ENCODE measurements at places on chromosomes 5 and 9.

DNA sequence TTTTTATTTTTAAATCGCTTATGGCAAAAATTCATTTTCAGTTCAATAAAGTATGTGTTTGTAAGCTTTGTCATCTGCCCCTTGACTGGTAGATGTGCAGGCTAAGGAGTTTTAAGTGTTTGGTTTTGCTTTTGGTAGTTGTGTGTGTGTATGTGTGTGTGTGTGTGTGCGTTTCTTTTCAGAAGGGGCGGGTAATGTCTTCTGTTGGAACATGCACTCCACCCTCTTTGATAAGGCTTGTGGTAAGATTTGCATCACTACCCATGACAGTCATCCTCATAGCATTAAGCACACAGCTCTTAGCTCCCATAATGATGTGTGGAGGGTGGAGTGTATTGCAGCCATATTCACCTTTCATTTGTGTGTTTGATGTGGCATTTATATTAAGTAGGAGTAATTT is 92.1 kb upstream of the FSD1L start:
- no peak for DNase-seq

GRCh38 chr5:65247594-65247993 is 234.1 kb downstream of the ADAMTS6 start:
- no peak for DNase-seq

GRCh38 chr9:122212473-122213004 is 16.2 kb downstream of the LHX6 start:
- no peak for DNase-seq

DNA sequence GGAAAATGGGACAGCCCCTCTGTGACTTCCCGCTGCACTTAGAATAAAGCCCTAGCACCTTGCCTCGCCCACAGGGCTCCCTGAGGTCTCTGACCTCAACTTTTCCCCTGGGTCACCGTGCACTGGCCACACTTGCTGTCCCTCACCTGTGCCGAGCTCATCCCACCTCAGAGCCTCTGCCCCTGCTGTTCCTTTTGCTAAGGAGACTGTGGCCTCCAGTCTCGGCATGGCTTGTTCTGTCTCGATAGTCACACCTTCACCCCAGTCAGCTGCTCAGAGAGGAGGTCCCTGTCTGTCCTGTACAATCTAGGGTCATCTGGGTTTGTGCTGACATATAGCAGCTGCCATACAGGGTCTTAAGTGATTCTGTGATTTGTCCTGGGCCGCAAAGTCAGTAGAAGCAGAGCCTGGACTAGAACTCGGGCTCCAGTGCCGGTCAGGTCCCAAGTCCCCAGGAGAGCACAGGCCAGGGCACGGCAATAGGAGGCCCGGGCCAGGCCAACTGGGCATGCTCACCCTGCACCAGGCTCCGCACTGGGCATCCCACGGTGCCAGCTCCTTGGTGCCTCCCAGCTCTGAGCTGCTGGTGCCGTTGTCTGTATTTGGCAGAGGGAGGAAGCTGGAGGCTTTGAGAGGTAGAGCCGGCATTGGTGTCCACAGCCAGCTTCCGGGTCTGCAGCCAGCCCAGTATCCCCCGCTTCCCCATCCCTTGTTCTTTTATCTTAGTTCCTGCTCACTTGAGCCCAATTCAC is 35.2 kb downstream of the NCS1 start:
- no peak for DNase-seq

DNA sequence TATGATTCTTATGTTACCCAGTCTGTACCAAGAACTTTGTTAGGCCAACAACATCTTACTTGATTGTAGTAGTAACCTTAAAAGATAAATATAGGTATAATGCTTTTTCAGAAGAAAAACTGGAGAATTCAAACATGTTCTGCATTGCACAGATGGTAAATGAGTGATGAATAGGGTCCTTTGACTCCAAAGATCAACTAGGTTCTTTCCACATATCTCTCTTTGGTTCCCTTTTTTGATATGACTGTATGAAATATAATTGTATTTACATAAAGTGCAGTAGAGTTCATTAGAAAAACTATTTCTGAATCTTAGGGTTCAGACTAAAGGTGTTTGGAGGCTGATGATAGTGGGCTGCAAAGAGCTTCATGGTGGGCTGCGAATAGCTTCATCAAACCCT is 150.5 kb upstream of the CDKN2B start:
- no peak for DNase-seq

GRCh38 chr5:54678737-54679136 is 161.2 kb downstream of the SNX18 start:
- DNase-seq, result no peak

DNA sequence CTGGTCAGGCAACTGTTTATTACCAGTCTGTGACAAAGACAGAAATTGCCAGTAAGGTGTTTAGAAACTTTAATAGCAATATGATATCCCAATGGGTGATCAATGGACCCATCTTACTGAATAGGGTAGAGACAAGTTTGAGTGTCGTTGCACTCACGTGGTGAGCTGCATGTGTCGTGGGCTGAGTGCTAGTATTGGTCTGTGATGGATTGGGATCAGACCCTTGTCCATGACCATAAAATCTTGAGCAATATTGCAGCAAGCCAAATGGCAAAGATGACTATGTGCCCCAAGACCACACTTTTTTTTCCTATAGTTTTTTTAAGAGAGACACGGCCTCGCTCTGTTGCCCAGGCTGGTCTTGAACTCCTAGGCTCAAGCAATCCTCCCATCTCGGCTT is 114.5 kb downstream of the PALM2AKAP2 start:
- no peak for DNase-seq

DNA sequence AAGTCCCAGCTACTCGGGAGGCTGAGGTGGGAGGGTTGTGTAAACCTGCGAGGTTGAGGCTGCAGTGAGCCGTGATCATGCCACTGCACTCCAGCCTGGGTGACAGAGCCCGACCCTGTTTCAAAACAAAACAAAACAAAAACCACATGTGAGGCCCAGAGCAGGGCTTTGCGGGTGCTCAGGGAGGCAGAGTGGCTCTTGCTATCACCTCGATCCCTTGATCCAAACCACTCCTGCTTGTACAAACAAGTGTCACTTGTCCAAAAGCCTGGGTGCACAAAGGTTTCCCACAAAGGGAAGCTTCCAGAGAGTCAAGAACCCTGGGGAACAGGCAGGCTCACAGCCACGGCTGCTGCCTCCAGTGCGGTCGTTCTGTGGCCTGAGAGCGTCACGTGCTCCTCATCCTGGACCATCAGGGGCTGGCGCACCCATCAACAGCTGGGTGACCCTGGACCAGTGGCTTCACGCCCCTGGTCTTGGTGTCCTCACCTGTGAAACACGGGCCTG is 162.7 kb downstream of the C9orf50 start:
- DNase-seq, result no peak

DNA sequence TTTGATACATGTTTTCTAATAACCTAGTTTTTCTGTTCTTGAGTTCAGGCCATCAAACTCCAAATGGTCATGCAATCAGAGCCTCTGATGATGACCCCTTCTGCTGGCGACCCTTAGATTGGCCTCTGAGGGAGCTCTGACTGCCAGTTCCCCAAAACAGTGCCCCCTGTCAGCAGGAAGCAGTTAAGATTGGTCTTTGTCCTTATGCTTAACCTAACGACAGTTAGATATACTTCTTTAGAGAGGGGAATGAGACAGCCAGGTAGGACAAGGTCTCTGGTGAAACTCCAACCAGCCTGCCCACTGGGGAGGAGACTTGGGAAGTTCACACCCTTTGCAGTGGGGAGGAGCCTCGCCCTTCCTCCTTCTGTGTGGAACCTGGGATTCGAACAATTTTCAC is 390.4 kb upstream of the KIF2A start:
- DNase-seq, result no peak

GRCh38 chr9:114316605-114317230 is 6.2 kb upstream of the ORM1 start:
- DNase-seq, result no peak

- no peak for DNase-seq
Observed at GRCh38 chr5:134403951-134404350, 7.7 kb downstream of the CDKN2AIPNL start.

GRCh38 chr9:131246618-131247017 is 29.7 kb downstream of the FAM78A start:
- no peak for DNase-seq

DNA sequence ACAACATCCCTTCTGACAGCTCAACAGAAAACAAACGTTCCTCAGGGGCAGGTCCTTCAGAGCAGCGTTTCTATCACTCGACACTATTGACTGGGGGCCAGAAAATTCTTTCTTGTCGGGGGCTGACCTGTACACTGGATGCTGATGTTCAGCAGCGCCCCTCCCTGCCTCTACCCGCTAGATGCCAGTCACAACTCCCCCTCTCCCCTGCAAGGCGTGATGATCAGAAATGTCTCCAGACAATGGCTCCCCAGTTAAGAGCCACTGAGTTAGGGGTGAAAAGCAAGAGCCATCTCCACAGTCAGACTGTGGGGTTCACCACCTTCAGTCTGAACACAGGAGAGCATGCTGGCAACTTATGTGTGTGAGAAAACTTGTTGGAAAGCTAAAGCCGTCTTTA is 39.8 kb downstream of the SERINC5 start:
- no peak for DNase-seq

DNA sequence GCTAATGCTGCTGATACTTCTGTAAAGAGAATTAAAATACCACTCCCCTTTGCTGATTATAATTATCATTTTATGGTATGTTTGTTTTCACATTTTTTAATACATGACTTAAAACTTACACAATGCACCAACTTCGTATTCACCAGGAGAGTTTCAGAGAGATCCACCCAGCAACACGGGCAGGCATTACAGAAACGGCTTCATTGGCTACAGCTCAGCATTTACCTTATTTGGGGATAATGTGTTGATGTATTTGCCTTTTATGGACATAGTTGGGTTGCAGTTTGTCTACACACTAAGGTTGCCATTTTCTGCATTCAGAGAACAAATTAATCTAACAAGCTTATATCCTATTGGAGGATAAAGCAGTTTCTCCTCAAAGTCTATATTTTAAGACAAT is 423.6 kb downstream of the PRDM9 start:
- DNase-seq, result no peak

GRCh38 chr5:159178978-159179377 is 30.4 kb downstream of the RNF145 start:
- no peak for DNase-seq

DNA sequence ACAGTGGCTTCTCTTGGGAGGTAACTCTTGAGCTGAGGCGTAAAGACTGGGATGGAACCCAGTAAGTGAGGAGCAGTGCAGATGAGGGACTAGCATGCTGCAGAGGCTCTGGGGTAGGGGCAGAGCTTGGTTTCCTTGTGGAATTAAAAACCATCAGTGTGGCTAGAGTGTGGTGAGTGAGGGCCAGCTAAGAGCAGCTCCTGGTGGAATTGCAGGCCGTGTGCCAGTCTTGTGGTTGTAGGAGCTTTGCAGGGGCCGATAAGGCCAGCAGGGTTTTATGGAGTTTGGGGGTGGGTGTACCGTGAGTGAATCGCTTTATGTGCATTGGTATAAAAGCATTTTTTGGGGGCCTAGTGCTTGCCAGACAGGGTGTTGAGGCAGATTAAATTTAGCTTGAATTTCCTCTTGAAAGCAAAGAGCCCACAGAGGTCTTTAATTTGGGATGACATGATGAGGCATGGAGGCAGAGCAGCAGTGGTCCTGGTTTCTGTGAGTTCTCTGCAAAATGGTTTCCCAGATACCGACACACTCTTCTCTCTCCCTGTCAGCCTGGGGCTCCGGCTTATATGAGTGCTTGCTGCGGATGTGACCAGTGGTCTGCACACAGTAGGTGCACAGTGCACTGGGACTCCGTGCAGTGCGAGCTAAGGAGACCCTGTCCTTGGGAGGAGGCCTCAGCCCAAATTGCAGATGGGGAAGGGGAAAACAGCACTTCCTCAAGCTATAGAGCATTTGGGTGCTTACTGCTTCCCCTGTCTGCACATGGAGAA is 176.4 kb upstream of the PITX1 start:
- no peak for DNase-seq

GRCh38 chr5:178376921-178377582 is 144.4 kb upstream of the PHYKPL start:
- DNase-seq, result no peak

- DNase-seq, result no peak
Observed at GRCh38 chr5:69261034-69261433, 26.3 kb downstream of the CDK7 start.

DNA sequence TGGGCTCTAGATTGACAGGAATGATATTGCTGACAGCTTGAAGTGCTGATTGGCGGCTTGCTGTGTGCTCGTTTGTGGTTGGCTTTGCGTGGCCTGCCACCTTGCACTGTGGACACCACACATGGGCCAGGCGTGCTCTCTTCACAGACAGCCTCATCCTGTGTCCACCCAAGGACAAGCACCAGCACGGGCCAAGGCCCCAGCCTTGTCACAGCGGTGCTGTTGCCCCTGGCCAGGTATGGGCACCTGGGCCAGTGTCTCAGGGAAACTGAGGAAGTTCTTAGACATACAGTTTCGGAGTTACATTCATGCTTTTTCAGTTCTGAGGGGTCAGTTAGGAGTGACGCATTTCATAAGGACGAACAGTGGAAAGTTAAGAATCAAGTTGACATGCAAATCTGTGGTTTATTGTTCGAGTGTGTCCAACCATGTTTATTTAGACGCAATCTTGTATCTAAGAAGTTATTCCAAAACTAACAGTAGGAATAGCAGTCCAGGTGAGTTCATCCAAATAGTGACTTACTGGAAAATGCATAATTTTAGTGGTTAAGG is 125.9 kb downstream of the EHMT1 start:
- DNase-seq, result no peak

DNA sequence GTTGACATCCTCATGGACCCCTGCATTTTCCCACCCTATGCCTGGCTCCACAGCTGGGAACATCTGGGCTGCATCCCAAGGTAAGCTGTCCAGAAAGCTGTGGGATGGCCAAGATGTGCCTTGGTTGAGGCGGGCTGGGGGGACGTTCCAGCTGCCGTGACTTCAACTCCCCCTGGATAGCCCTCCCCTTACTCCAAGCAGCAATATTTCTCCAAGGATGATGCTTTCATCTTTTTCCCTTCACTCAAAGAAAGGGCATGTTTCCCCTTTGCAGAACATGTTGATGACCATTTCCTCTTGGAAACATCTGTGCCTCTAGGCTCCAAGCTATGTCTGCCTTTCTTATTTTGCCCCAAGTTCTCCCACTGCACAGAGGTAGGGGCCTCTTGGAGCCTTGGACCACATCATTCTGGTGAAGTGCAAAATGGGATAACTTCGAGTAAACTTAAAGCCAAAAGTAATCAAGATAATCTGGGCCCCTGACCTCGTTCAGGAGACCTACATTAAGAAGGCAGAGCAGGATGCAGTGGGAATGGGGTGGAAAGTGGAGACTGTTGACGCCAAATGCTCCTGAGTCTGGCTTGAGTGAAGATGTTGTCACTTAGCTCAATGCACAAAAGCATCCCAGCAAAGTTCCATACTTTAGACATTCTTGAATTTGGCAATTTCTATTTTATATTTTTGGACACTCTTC is 175.2 kb downstream of the GAS1 start:
- no peak for DNase-seq

GRCh38 chr5:41509399-41510175 is 814 bp downstream of the PLCXD3 start:
- DNase-seq, result no peak

DNA sequence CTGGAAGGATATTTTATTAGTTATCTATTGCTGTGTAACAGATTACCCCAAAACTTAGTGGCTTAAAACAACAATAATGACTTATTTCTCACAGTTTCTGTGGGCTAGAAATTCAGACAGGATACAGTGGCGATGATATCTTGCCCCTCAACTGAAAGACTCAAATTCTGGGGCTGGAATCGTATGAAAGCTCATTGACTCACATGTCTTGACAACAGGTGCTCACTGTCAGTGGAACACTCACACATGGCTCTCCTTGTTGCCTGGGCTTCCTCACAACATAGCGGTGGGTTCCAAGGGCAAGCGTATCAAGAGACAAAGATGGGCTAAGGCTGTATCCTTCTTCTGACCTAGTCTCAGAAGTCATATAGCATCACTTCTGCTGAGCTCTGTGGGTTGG is 3.7 kb upstream of the GNPDA1 start:
- no peak for DNase-seq

GRCh38 chr9:138116521-138116920 is 238.9 kb downstream of the CACNA1B start:
- no peak for DNase-seq

All from renal cortex interstitium (tissue), 15 donors.